ENCODE measurements at places on chromosomes 13 and 19.

DNA sequence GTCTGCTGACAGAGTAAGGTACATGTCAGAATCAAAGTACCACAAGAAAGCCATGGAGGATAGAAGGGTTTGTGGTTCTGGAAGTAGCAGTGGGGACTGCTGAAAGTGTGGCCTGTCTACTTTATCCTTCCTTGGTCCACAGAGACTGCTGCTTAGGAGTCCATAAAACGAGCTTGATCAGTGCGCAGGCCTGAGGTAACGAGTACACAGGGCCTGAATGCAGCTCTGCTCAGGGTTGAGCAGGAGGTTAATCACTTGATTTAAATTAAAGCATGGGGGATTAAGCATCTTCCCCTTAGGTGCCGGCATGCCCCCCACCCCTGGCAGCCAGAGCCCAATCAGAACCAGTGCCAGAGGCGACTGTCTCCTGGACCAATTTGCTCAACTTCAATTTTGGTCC lies 34.9 kb upstream of the WASF3 start:
- DNase-seq = no peak

DNA sequence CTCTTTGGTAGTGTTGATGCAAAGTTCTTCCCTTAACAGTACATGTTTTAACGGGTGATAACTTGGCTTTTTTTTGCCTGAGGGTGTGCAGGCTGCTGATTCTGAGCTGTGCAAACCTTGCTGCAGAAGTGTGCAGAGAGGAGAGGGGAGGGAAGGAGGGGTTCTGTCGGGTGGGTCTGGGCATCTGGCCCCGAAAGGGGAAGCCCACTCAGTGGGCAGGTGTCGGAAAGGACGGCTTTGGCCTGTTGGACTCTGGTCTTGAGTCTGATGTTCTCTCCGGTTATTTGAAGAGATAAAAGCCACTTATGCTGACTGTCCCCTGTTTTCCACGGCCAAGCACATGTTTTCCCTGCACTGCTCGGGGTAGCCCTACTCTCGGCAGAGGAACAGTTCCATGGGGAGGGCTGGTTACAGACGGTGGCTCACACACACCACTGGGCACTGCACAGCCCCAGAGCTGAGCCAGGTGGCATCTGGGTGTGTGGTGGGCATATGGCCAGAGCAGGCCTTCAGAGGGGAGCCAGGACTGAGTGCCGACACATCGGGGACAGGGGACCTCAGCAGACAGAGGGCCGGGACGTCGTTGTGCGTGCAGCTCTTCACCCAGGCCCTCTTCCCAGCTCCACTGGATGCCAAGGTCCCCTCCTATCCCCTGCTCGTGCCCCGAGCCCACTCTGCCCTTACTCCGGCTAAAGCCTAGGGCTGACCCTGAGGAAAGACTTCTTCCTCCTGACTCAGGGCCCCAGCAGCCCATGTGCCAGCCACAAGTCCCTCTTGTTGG lies 93.2 kb downstream of the TEX29 start:
- DNase-seq = no peak

DNA sequence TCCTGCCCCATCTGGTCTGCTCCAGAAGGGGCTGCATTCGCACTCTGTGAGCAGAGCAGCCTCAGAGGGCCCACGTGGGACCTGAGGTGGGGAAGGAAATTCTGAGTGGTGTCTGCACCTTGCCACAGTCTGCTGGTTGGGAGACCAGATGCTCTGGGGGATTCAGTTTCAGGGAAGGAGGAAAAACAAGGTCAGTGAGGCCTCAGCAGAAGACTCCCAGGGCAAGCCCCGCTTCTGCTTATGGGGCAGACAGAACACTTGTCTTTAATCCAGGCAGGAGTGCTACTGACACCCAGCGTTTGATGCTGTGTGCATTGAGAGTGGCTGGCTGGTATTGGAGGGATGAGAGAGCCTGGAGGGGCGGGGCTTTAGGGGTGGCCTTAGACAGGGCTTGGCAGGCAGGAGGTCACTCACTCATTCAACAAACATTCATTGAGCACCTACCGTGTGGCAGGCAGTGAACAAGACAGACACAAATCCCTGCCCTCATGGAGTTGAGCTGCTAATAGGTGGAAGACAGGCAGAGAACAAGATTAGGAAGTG lies 4.9 kb upstream of the CLEC17A start:
- DNase-seq = peak; percentile 88

- DNase-seq = peak; percentile 91
Observed at GRCh38 chr19:1243768-1244692, 2.5 kb downstream of the ATP5F1D start.

GRCh38 chr13:113860665-113861432 lies 3.0 kb downstream of the GAS6 start:
- DNase-seq = no peak

GRCh38 chr13:71030784-71031183 lies 836.2 kb downstream of the DACH1 start:
- no peak for DNase-seq

GRCh38 chr13:30791354-30792001 lies 56.1 kb downstream of the ALOX5AP start:
- no peak for DNase-seq

DNA sequence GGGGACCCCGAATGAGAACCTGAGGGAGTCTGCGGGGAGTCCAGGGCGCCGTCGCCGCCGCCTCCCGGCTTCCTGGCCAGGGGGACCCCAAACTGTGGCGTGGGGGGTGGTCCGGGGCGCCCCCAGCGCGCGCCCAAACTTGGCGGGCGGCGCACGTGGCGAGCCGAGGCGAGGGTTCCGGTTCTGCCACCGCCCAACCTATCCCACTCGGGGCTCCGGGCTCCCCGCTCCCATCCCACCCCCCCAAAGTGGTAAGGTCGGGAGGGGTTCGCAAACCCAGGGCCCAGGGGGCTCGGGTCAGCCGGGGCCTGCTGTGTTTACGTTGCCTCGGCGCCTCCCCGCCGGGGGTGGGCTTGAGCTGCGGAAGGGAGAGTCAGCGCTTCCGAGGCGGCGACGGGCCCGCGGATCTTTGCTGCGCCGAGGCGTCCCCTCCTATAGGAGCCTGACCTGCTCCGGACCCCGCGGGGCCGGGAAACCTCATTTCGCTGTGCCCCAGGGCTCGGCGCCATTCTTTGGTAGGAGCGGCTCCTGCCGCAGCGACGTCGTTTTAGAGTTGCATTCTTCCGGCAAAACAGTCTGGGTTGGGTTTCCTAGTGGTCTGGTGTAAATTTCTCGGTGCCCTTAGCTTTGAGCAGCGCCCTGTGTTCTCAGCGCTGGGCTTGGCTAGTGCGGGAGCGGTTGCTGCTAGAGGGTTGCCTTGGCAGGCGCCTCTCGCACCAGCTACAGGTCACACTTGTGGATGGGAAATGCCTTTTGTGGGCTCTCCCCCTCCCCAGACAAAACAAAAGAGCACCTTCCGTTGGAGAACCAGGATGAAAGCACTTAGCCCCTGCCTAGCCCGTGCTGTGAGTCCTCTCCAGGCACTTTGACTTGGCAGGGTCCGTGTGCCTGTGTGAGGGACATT lies 1.2 kb downstream of the DAZAP1 start:
- peak; percentile 64 for DNase-seq

DNA sequence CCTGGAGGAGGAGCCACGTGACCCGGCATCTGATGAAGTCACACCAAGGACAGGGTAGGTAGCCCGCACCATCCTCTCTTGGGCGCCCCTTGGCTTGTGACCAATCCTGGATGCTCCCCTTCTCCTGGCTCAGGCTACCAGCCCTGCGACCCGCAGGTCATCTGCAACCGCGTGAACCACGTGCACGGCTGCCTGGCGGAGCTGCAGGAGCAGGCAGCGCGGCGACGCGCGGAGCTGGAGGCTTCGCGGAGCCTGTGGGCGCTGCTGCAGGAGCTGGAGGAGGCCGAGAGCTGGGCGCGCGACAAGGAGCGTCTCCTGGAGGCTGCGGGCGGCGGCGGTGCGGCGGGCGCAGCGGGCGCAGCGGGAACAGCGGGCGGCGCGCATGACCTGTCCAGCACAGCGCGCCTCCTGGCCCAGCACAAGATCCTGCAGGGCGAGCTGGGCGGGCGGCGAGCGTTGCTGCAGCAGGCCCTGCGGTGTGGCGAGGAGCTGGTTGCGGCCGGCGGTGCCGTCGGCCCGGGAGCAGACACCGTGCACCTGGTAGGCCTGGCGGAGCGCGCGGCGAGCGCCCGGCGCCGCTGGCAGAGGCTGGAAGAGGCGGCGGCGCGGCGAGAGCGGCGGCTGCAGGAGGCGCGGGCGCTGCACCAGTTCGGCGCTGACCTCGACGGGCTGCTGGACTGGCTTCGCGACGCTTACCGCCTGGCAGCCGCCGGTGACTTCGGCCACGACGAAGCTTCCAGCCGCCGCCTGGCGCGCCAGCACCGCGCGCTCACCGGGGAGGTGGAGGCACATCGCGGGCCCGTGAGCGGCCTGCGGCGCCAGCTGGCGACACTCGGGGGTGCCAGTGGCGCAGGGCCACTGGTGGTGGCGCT lies 45.9 kb downstream of the SPTBN4 start:
- no peak for DNase-seq

GRCh38 chr13:103883164-103883563 lies 816.9 kb upstream of the SLC10A2 start:
- DNase-seq = no peak

DNA sequence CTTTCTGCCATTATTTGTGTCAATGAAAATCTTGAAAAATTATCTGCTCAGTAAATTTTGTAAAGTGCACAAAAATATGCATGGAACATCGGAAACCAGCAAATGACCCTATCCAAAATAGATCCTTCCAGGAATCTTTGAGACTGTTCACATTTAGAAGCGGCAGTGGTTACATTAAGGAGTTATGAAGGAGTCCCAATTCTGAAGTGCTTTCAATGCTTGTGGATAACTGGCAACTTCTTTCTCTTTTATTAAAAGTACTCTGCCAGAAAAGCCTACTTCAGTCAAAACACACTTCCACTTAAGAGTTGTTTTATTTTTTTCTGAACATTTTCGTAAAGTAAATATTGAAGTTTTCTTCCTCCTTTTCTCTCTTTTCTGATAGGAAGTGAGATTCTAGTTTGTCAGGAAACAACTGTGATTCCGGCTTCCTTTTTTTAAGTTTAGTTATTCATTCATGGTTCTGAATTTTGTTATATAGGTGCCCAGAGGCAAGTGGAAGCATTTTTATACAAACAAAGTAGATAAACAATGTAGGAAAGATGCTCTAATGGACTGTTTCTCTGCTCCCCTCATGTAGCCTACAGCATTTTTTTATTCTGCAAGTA lies 83.5 kb downstream of the PCDH9 start:
- DNase-seq = no peak

DNA sequence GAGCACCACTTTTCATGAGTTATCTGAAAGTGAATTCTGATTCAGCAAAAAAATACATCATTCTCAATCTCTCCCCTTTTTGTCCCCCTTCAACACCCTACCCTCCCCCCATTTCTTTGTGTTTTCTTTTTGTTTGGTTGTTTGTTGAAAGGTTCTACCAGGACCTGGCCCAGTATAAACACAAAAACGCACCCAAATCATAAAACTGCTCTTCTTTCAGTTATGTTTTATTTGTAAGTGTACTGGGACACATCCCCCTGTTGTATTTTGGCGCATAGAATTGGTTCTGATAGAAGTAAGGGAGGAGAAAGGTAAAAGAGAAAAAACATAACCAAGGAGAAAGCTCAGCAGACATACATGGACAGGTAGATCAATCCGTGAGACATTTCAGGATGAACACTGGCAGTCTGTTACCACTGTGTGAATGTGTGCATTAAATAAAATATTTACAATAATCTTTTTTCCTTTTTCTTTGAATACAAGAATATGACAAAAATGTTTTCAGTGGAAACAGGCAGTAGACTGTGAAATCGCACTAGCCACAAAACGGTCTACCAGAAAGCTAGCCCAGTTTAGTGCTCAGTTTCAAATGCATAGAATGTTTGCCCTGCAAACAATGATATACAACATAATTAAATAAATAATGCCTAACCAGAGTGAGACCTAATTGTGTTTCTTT lies 4.2 kb downstream of the POU4F1 start:
- no peak for DNase-seq

DNA sequence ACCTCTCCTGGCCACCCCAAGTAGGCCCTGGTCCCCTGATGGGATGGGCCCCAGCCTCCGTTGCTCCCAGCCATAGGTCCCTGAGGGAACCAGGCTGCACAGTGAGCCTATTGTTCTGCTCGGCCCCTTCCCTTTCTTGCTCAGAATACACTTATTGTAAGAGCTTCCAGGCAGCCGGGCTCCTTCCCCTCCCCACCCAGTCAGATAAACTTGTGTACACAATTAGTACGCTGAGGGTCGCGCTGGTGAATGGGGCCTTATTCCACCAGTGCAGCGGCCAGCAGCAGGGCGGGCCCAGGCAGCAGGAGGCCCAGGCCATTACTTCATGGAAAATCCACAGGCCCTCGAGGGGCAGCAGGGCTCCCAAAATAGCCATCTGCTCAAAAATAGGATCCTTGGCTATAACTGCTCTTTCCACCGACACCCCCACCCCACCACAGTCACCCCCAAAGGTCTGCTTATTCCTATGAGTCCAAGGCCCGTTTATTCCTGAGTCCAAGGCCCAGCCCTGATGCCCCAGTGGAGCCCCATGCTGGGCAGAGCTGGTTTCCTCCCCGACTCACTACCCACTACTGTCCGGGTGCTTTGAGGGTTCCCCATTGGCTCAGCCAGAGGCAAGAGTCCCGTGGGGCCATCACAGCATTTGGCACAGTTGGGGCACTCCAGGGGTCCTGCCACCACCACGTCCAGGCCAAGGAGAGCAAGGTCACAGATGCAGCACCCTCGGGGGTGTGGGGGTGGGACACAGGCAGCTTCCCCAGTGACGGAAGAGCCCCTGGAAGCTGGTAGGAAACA lies 22.1 kb downstream of the CAPN12 start:
- DNase-seq = no peak

DNA sequence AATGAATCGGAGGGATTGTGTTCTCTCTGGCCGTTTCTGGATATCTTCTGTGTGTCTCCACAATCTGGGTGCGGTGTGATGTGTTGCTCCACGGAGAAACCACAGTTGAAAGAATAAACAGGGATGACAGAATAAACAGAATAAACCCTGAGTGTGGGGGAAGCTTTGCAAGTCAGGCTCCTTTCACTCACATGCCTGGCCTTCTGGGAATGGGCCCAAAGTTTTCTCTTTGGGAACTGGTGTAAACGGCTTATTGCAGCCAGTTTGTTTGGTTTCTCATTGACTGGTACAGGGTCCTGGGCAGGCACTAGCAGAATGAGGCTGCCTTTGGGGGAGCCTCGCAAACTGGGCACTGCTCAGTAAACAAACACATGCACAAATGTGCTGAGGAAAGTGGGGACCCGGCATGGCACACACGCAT lies 324.7 kb downstream of the DLEU7 start:
- peak; percentile 0 for DNase-seq

DNA sequence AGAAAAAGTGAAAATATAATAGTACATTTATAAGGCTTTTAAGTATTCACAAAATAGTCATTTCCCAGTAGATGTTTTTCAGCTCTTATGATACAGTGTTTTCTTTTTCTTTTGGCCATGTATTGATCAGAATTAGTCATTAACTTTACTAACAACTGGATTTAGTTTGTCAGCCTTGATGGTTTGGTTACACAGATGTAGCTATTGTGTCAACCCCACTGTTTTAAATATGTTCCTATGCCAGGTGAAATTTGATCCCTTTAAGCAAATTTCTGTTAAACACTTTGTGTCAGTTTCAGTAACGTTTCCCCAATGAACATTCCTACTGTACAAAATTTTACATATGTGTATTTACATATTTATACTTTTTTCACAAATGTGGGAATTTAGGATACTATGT lies 261.5 kb upstream of the STARD13 start:
- no peak for DNase-seq

- peak; percentile 85 for DNase-seq
Observed at GRCh38 chr19:12574036-12574435, 22.8 kb upstream of the ZNF564 start.

Measured in OCI-LY7 (cell line).